Hepatocyte (in vitro differentiated cells): ENCODE measurements at places on chromosomes 3 and 15. TPM values are rescaled to one million over a fixed set of nuclear protein-coding genes. Genes with fewer than 3 reads are reported as not detected.
A peak's percentile ranks its signal among the peaks of the same experiment; 100 is the strongest.

Gene ACSBG1
- polyA plus RNA-seq, result 0.10 and 0.47 TPM in 2 replicates

Gene IMPG2
- 0.15 TPM in 1 of 2 replicates, not detected in the other for polyA plus RNA-seq

DNA sequence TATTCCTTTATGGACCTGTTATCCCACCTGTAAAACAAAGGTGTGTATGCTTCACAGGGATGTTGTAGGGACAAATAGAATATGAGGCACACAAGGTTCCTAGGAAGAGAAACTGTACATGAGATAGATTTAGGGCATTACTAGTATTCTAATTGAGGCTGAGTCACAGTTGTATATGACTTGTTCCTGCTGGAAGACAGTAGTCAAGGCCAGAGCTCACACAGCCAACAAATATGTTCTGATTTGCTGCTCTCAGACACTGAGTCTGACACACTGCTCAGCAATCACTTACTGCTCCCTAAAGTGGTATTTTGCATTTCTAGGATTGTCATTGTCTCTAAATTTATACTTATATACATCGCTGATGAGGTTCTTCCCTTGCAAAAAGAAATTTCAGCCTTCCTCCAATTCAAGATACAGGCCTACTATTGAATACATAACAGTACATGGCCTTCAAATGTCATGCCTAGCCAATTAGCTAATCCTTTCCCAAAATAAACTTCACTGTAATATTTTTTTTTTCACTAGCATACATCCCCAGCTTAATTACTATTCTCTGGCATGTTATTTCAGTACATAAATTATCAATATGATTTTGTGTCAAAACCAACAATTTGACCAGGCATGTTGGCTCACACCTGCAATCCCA lies 69.8 kb downstream of the TIGIT start:
- peak; percentile 25 for DNase-seq

GRCh38 chr3:78494851-78495250 lies 1272.9 kb downstream of the ROBO1 start:
- DNase-seq, result no peak

GRCh38 chr3:41094351-41094750 lies 105.0 kb upstream of the CTNNB1 start:
- DNase-seq, result no peak
